ENCODE measurements at places on chromosomes 3 and 15.

DNA sequence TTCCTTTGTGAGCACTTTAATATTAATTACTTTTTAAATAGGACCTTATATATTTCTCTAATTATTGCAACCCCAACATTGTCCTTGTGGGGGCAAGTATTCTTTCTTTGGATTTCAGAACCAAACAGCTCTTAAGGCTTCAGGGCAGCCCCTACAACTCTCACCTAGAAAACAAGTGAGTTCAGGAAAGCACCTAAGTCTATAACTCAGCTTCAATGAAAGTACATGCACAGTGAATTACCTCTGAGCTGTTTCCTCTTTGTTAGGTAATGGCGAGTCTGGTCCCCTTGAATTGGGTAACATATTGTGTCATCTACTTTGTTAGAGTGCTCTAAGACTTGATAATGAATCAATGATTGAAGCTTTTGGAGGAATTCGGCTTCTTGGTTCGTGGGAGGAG, 545.7 kb downstream of the NLGN1 start:
- no peak for DNase-seq

- no peak for DNase-seq
Measured at GRCh38 chr3:138078901-138079344, 36.5 kb downstream of the DZIP1L start.

GRCh38 chr3:37668431-37668817, 193.3 kb upstream of the CTDSPL start:
- DNase-seq: no peak

GRCh38 chr15:88542342-88542733, 4.1 kb downstream of the DET1 start:
- no peak for DNase-seq

GRCh38 chr15:86765281-86765680, 685.6 kb downstream of the AGBL1 start:
- no peak for DNase-seq

DNA sequence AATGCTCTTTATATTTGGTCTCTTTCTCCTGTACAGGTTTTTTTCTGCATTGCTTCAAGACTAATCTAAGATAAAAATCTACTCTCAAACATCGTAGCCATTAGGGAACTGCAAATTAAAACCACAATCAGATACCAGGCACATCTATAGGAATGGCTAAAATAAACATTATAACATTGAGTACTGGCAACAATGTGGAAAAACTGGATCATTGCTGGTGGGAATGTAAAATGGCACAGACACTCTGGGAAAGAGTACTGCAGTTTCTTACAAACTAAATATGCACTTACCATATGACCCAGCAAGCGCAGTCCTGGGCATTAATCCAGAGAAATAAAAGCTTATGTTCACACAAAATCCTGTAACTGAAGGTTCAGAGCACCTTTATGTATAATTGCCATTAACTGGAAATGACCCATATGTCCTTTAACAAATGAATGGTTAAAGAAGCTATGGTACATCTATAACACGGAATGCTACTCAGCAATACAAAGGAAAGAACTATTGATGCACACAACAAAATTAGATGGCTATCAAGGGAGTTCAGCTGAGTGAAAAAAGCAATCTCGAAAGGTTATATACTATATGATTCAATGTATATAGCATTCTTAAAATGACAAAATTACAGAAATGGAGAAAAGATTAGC, 6.3 kb downstream of the ABCC5 start:
- DNase-seq: no peak

GRCh38 chr3:171155122-171155700, 128.7 kb upstream of the SLC2A2 start:
- DNase-seq: no peak
